Activated naive CD8-positive, alpha-beta T cell treated with anti-CD3 and anti-CD28 coated beads, Interleukin-2, amount 50 U/mL, for 24 hours (primary cell): ENCODE measurements at places on chromosomes 13 and 19.
A peak's percentile ranks its signal among the peaks of the same experiment; 100 is the strongest.

DNA sequence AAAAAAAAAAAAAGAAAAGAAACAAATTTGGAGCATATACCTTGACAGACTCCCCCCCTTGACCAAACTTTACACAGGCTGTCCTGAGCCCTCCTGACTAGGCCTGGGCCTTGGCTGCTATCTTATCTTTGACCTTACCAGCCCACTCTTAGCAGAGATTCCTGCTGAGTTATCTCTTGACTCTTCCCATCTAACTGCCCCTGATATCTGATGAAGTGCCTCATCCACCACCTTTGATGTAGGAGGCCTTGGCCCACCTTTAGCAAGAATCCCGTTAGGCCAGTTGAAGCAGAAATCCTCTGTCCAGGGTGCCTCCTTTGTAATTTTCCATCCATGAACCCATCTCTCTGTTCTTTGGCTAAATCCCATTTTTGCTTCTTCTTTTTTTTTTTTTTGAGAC is 43.6 kb downstream of the NLRP12 start:
- DNase-seq: no peak
- no peaks in the 10 kb centered on the region for H3K36me3 ChIP-seq
- H3K27me3 ChIP-seq: peaks cover 5% of the 10 kb centered on the region
- H3K4me1 ChIP-seq: peaks cover under 1% of the 10 kb centered on the region

DNA sequence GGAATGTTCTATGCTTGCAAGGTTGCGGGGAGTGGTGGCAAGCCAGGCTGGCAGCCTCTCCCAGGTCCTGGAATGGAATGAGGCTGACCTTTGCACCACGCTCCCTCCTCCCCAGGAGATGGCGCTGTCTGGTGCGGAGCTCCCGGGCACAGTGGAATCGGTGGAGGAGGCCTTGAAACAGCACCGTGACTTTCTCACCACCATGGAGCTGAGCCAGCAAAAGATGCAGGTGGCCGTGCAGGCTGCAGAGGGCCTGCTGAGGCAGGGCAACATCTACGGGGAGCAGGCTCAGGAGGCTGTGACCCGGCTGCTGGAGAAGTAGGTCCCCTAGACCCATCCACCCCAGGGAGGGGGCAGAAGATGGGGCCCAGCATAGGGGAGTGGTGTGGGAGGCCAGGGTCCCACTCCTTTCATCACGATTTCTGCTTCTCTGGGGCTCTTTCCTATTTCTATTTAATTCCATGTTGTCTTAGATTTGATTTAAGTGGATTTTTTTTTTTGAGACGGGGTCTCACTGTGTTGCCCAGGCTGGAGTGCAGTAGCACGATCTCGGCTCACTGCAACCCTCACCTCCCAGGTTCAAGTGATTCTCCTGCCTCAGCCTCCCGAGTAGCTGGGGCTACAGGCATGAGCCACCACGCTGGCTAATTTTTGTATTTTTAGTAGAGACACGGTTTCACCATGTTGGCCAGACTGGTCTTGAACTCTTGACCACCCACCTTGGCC is 53.2 kb upstream of the SHKBP1 start:
- no peak overlapping the region for H3K27ac ChIP-seq
- H3K36me3 ChIP-seq: no peaks in the 10 kb centered on the region
- no peaks in the 10 kb centered on the region for H3K4me1 ChIP-seq
- H3K4me3 ChIP-seq: no peak overlapping the region

GRCh38 chr13:63209330-63210017 is 1793.8 kb upstream of the PCDH20 start:
- H3K36me3 ChIP-seq: no peaks in the 10 kb centered on the region
- H3K4me1 ChIP-seq: no peaks in the 10 kb centered on the region
- no peak overlapping the region for H3K4me3 ChIP-seq
- no peak overlapping the region for H3K27ac ChIP-seq

DNA sequence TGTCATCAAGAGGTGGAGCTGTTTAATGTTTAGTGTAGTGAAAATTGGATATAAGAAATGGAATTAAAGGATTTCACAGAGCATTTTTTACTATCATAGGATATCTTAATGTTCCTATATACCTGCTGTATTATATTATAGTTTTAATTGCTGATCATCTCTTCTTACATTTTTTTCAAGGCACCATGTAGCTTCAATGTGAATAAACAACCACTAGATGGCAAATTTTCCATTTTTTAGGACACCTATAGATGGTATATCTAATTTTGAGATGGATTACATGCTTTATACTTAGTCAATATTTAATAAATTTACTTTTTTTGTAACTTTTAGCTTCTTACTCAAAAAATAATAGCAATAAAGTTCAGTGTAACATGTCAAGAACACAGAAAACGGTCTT is 9.0 kb upstream of the ATXN8OS start:
- H3K4me3 ChIP-seq: no peak overlapping the region
- H3K27ac ChIP-seq: no peak overlapping the region
- no peaks in the 10 kb centered on the region for H3K27me3 ChIP-seq
- no peaks in the 10 kb centered on the region for H3K4me1 ChIP-seq
- no peaks in the 10 kb centered on the region for H3K36me3 ChIP-seq

DNA sequence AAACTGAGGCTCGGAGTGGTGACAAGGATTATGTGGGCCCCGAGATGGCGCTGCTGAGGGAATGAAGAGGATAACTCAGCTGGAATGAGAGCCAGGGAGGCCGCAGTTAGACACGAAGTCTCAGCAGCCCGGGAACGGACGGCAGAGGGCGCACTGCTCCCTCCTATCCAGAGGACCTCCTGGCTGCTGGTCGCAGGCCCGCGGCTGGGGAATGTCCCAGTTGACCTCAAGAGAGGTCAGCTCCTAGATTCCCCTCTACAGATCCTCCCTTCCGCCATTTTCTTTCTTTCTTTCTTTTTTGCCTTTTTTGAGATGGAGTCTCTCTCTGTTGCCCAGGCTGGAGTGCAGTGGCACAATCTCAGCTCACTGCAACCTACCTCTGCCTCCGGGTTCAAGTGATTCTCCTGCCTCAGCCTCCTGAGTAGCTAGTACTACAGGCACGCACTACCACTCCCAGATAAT is 24.1 kb upstream of the ASPDH start:
- peaks cover 3% of the 10 kb centered on the region for H3K4me1 ChIP-seq
- no peak overlapping the region for H3K27ac ChIP-seq
- H3K36me3 ChIP-seq: no peaks in the 10 kb centered on the region
- no peak overlapping the region for H3K4me3 ChIP-seq
- peaks cover 16% of the 10 kb centered on the region for H3K27me3 ChIP-seq
- peak; percentile 83 for DNase-seq

GRCh38 chr19:2303211-2303798 is 4.6 kb downstream of the LINGO3 start:
- H3K4me3 ChIP-seq: no peak overlapping the region
- no peak for DNase-seq
- H3K27me3 ChIP-seq: peaks cover 31% of the 10 kb centered on the region
- H3K36me3 ChIP-seq: no peaks in the 10 kb centered on the region
- no peak overlapping the region for H3K27ac ChIP-seq

DNA sequence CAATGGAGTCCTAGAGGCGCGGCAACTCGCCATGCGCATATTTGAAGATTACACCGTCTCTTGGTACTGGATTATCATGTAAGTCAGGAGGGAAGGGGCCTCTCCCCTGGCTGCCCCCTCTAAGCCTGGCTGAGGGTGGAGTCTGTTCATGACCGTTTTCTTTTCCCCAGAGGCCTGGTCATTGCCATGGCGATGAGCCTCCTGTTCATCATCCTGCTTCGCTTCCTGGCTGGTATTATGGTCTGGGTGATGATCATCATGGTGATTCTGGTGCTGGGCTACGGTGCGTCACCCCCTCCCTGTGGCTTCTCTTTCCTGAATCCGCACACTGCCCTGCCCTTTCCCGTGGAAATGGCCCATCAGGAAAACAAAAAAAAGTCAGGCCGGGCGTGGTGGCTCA is 6.5 kb downstream of the SLC44A2 start:
- H3K36me3 ChIP-seq: peaks cover 40% of the 10 kb centered on the region
- DNase-seq: no peak
- no peak overlapping the region for H3K27ac ChIP-seq

- H3K4me3 ChIP-seq: no peak overlapping the region
- no peaks in the 10 kb centered on the region for H3K36me3 ChIP-seq
- no peak overlapping the region for H3K27ac ChIP-seq
- no peaks in the 10 kb centered on the region for H3K4me1 ChIP-seq
- peaks cover 9% of the 10 kb centered on the region for H3K27me3 ChIP-seq
Measured at GRCh38 chr13:50267917-50268316, 252.7 kb downstream of the KCNRG start.

- no peak for DNase-seq
- no peaks in the 10 kb centered on the region for H3K36me3 ChIP-seq
- no peak overlapping the region for H3K27ac ChIP-seq
- H3K4me1 ChIP-seq: peaks cover 1% of the 10 kb centered on the region
- no peak overlapping the region for H3K4me3 ChIP-seq
- peaks cover 13% of the 10 kb centered on the region for H3K27me3 ChIP-seq
Measured at GRCh38 chr13:29486551-29486950, 108.9 kb downstream of the SLC7A1 start.

- H3K36me3 ChIP-seq: peaks cover 10% of the 10 kb centered on the region
- peak; percentile 48 for DNase-seq
- H3K27ac ChIP-seq: no peak overlapping the region
- H3K4me3 ChIP-seq: no peak overlapping the region
- H3K27me3 ChIP-seq: no peaks in the 10 kb centered on the region
Measured at GRCh38 chr13:111216166-111216960, 101.3 kb downstream of the ARHGEF7 start.

DNA sequence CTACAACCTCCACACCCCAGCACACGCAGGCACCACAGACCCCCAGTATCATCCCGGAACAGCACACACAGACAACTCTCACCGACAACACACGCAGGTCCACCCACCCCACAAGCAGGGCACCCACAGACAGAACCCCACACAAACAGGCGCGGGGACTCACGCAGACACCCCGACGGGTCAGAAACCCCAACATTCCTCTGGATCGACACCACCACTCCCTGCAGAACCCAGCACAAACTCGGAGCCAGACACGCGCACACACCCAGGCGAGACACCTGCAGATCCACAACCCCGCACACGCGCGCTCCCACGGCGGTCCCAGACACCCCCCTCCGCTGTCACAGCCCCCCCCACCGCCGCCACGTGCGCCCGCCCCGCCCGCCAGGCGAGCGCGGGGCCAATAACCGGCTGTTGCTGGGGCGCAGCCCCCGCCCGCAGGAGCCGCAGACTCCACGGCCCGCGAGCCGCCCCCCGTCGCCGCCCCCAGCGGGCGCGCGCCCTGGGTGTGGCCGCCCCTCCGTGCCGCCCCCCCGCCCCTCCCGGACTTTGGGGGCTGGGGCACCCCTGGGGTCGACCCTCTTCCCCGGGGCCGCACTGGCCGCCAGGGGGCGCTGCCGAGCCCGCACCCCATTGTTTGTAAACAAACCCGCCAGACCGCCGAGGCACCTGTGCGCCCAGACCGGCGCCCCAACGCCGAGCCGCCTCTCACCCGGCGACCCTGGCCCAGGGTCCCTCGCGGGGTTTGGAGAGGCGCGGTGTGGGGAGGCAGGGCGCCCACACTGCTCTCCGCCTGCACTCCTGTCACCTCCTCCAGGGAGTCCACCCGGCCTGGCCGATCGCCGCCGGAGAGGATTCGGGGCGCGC is 712 bp downstream of the BBC3 start:
- no peak overlapping the region for H3K27ac ChIP-seq
- H3K4me1 ChIP-seq: peaks cover 37% of the 10 kb centered on the region
- peaks cover 4% of the 10 kb centered on the region for H3K36me3 ChIP-seq
- peak overlapping the region; percentile 33 for H3K4me3 ChIP-seq
- peak; percentile 87 for DNase-seq

DNA sequence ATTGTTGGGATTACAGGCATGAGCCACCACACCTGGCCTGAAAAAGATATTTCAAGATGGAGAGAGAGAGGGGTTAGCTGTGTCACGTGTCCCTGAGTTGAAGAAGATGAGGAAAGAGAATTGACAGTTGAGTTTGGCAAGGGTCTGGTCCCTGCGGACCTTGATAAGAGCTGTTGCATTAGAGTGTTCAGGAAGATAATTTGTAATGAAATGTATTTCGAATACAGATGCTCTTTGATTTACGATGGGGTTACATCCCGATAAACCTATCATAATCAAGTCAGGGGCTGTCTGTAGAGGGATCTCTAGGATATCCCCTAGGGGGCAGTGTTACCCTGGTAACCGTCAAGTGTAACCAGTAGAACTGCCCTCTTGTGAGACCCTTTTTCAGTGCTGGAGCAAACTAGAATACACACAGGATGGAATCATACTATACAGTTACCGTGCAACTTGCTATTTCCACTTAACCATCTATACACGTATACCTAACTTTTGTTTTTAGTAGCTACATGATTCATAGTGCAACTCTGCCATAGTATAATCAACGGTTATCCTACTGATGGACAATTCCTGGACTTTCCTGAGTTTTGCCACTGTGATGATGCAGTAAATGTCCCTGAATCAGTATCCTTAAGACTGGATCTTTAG is 1.5 kb upstream of the ELOF1 start:
- DNase-seq: peak; percentile 71
- peak overlapping the region; percentile 86 for H3K27ac ChIP-seq
- H3K36me3 ChIP-seq: peaks cover 10% of the 10 kb centered on the region
- H3K27me3 ChIP-seq: no peaks in the 10 kb centered on the region

DNA sequence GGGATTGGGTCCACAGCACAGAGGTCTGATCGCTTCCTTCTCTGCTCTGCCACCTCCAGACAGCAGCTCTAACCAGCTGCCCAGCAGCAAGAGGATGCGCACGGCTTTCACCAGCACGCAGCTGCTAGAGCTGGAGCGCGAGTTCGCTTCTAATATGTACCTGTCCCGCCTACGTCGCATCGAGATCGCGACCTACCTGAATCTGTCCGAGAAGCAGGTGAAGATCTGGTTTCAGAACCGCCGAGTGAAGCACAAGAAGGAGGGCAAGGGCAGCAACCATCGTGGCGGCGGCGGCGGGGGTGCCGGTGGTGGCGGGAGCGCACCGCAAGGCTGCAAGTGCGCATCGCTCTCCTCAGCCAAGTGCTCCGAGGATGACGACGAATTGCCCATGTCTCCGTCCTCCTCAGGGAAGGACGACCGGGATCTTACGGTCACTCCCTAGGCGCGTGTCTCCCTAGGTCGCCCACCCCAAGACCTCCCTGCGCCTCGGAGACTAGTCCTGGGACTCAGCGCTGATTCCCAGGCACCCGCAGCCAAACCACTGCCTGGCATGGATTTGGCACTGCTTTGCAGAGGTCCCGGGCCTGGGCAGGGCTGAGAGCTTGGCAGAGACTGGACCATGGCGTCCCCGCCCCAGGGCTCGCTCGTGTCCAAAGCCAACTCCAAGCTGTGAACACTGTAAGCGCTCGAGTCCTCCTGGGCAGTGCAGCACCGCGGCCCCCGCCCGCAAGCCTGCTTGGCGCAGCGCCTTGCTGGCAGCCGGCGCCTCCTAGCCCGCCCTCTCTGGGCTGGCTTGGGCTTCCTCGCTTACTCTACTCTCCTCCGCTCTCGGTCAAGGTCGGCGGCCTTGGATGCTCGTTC is 1.5 kb downstream of the GSX1 start:
- peaks cover 87% of the 10 kb centered on the region for H3K27me3 ChIP-seq
- H3K4me3 ChIP-seq: no peak overlapping the region
- H3K36me3 ChIP-seq: no peaks in the 10 kb centered on the region
- DNase-seq: no peak
- peaks cover 32% of the 10 kb centered on the region for H3K4me1 ChIP-seq
